CD4-positive, CD25-positive, alpha-beta regulatory T cell (primary cell): ENCODE measurements at places on chromosomes 12 and 14.

- no peaks in the 10 kb centered on the region for H3K27me3 ChIP-seq
- H3K4me1 ChIP-seq, result no peaks in the 10 kb centered on the region
- no peak for DNase-seq
- no peak overlapping the region for H3K4me3 ChIP-seq
- H3K27ac ChIP-seq, result no peak overlapping the region
Measured at GRCh38 chr12:31234955-31235867, 90.7 kb downstream of the SINHCAF start.

GRCh38 chr12:124385219-124385969, 90.5 kb downstream of the RFLNA start:
- DNase-seq, result no peak
- H3K27me3 ChIP-seq, result no peaks in the 10 kb centered on the region
- H3K4me1 ChIP-seq, result peaks cover 12% of the 10 kb centered on the region
- H3K4me3 ChIP-seq, result no peak overlapping the region

- peaks cover 4% of the 10 kb centered on the region for H3K27me3 ChIP-seq
- H3K4me3 ChIP-seq, result no peak overlapping the region
- H3K4me1 ChIP-seq, result no peaks in the 10 kb centered on the region
Measured at GRCh38 chr14:51432302-51432948, 192.4 kb downstream of the TMX1 start.

DNA sequence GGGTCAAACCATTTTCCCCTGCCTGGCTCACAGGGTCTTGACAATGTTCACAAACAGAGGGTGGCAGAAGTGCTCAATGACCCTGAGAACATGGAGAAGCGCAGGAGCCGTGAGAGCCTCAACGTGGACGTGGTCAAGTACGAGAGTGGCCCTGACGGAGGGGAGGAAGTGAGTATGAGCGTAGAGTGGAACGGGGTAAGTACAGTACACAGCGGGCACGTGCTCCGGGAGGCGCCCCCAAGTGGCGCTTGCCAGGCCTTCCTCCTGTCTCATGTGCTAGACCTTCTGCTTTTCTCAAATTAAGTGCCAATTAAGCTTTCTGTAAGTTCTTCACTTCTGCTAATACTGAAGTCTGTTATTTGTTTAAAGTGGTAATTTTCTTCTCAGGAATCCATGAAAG, 35.9 kb downstream of the XRCC3 start:
- H3K36me3 ChIP-seq, result peaks cover 91% of the 10 kb centered on the region
- no peaks in the 10 kb centered on the region for H3K27me3 ChIP-seq
- peak; percentile 29 for DNase-seq
- no peaks in the 10 kb centered on the region for H3K4me1 ChIP-seq
- no peak overlapping the region for H3K4me3 ChIP-seq

DNA sequence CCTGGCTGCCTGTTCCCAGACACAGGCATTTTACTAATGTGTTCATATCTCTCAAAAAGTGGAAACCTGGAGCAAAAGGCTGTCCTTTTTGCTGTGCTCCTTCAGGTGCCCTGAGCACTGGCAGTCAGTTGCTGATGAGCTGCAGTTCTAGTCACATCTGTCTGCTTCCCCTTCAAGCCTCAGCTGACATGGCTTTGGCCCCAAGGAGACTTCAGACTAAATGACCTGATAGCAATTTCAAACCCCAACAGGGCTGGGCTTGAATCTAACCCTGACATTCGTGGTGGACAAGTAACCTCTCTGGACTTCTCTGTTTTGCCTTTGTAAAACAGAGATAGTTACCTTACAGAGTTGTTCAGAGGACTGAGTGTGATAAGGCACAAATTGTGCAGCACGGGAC, 5.7 kb downstream of the SERPINA9 start:
- no peak overlapping the region for H3K27ac ChIP-seq
- no peaks in the 10 kb centered on the region for H3K4me1 ChIP-seq
- no peaks in the 10 kb centered on the region for H3K27me3 ChIP-seq
- H3K36me3 ChIP-seq, result no peaks in the 10 kb centered on the region

DNA sequence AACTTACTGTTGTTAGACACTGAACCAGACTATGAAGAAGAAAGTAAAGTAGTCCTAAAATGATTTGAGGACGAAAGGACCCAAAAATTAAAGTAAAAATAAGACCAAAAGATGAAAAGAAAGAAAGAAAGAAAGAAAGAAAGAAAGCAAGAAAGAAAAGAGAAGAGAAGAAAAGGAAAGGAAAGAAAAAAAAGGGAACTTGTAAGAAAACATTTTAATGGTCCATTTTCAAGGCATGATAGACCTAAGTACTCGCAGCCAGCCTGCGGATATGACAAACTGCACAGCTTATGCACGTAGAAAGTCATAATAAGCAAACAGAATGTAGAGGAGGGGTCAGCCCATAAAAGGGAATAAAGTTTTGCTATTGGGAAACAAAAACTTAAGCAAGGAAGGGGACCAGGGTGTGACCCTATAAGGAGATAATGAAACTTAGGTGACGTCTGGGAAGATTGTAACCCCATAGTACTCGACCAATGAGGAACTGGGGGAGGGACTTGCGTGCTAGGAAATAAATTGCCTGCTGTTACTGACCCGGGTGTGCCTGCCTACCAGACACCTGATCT, 59.7 kb downstream of the APOBEC1 start:
- H3K36me3 ChIP-seq, result no peaks in the 10 kb centered on the region
- H3K27ac ChIP-seq, result no peak overlapping the region
- no peak overlapping the region for H3K4me3 ChIP-seq
- H3K4me1 ChIP-seq, result no peaks in the 10 kb centered on the region

- H3K4me3 ChIP-seq, result no peak overlapping the region
- H3K36me3 ChIP-seq, result no peaks in the 10 kb centered on the region
- H3K4me1 ChIP-seq, result peaks cover under 1% of the 10 kb centered on the region
- H3K27me3 ChIP-seq, result no peaks in the 10 kb centered on the region
- no peak overlapping the region for H3K27ac ChIP-seq
- DNase-seq, result no peak
Measured at GRCh38 chr12:47750229-47750798, 8.4 kb downstream of the RAPGEF3 start.

DNA sequence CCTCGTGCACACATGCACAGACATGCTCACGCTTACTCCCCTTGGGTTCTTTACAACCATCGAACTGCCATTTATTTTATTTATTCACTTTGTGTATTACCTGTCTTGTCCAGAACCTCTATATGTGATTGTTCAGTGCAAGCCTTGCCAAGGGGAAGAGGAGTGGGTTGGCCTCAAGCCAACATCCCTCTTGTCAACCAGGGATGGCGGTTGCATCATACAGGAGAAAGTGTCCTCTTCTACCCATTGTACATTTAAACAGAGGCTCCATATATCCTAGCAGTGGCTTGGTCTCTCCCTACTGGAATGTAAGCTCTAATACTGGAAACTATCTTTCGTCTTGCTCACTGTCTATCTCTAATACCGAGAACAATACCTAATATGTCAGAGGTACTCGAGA, 108.4 kb downstream of the C12orf42 start:
- H3K27ac ChIP-seq, result no peak overlapping the region
- H3K4me3 ChIP-seq, result no peak overlapping the region
- no peaks in the 10 kb centered on the region for H3K27me3 ChIP-seq
- DNase-seq, result no peak
- no peaks in the 10 kb centered on the region for H3K4me1 ChIP-seq
- no peaks in the 10 kb centered on the region for H3K36me3 ChIP-seq

DNA sequence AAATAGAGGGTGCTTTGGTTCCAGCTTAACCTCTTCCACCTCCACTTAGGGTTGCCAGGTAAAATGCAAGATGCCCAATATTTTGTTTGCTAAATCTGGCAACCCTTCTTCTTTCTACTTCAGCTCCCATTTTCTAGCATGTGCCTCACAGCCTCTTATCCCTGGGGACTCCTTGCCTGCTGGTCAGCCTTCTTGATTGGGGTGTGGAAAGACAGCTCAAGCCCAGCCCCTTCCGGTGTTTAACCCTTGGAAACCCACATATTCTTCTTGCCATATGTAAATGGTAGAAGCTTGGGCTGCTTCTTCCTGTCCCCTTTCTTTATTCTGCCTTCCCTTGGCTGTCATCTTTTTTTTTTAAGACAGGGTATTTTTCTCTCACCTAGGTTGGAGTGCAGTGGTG, 5.7 kb downstream of the SPIC start:
- H3K27ac ChIP-seq, result no peak overlapping the region
- no peak overlapping the region for H3K4me3 ChIP-seq
- H3K27me3 ChIP-seq, result no peaks in the 10 kb centered on the region

- peak within 1 kb of the TSS; percentile 71 for H3K27ac ChIP-seq
- peaks cover 22% of the 10 kb centered on the region for H3K36me3 ChIP-seq
- H3K4me1 ChIP-seq, result peaks cover 27% of the 10 kb centered on the region
- no peaks in the 10 kb centered on the region for H3K27me3 ChIP-seq
Measured at GRCh38 chr12:56258068-56258819, at the start of gene ANKRD52. Gene ANKRD52, minus strand, starts transcription at chr12:56258384. Its CDS starts 115 bp downstream, at chr12:56258269.

DNA sequence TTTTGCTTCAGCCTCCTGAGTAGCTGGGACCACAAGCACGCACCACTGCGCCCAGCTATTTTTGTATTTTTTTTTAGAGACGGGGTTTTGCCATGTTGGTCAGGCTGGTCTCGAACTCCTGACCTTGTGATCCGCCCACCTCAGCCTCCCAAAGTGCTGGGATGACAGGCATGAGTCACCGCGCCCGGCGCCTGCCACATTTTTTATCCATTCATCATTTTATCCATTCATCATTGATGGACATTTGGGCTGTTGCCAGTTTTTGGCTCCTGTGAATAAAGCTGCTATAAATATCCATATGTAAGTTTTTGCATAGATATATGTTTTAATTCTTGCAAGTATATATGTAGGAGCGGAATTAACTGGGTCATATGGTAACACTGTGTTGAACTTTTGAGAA, 79.5 kb downstream of the DAAM1 start:
- DNase-seq, result no peak
- H3K4me3 ChIP-seq, result no peak overlapping the region
- no peaks in the 10 kb centered on the region for H3K4me1 ChIP-seq
- peaks cover 6% of the 10 kb centered on the region for H3K36me3 ChIP-seq
- no peak overlapping the region for H3K27ac ChIP-seq

- H3K4me1 ChIP-seq, result no peaks in the 10 kb centered on the region
- H3K36me3 ChIP-seq, result no peaks in the 10 kb centered on the region
- H3K4me3 ChIP-seq, result no peak overlapping the region
- no peak for DNase-seq
- peaks cover 5% of the 10 kb centered on the region for H3K27me3 ChIP-seq
Measured at GRCh38 chr12:91355150-91356006, 172.8 kb upstream of the DCN start.

GRCh38 chr14:93023039-93023438, 92.7 kb downstream of the ITPK1 start:
- H3K27ac ChIP-seq, result no peak overlapping the region
- no peaks in the 10 kb centered on the region for H3K27me3 ChIP-seq
- H3K36me3 ChIP-seq, result no peaks in the 10 kb centered on the region
- DNase-seq, result no peak

DNA sequence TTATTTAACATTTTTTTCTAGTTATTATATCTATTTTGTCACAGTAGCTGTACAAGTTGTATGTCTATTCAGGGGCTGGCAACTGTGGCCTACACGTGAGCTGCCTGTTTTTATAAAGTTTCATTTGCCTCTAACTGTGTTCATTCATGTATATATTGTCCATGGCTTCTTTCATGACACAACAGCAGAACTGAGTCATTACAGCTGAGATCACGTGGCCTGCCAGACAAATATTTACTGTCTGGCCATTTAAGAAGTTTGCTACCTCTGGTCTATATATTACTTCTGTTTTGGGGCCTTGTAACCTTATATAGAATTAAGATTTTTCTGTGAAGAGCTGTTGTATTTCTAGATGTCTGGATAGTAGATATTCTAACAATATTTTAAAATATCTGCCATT, 37.9 kb downstream of the KIAA0586 start:
- no peak overlapping the region for H3K4me3 ChIP-seq
- H3K4me1 ChIP-seq, result no peaks in the 10 kb centered on the region
- peaks cover 73% of the 10 kb centered on the region for H3K36me3 ChIP-seq
- H3K27me3 ChIP-seq, result no peaks in the 10 kb centered on the region
- H3K27ac ChIP-seq, result no peak overlapping the region

DNA sequence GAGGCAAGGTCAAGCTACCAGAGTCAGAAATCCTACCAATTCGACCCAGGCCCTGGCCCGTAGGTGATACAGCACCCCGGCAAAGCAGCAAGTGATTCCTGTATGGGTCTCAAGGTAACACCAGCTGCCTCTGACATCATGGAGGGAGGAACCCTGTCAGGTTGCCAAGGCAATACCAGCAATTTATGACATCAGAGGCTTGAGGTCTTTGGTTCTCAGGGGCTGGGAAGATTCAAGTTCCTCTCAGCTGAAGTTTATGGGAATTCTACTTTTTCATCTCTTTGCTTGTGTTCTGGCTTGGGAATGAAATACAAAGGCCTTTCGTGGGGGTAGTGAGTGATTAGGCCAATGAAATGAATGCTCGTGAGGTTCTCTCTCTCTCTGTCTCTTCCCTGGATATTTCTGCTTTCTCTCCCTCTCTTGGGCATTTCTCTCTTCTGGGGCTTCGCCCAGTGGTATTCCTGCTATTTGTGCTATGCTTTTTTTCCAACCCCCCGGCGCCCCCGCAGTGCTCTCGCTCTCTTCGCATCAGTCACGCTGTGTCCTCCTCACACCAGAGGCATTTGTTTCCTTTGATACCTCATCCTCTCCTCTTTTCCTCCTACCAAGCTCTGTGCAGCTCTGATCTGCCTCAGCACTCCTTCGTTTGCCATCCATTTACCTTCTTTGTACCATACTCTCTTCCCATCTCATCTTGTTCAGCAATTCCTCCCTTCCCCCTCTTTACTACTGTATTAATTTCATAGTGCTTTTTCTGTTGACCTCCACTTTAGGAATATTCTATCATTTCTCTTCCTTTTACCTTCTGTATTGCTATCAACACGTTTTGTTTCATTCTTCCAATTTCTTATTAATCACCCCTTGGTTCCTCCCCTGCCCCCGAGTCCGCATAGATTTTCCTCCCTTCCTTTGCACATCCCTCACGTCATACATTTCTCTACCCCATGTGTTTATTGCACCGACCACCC, 2.9 kb downstream of the ZFHX2 start:
- no peak for DNase-seq
- no peak overlapping the region for H3K27ac ChIP-seq
- no peaks in the 10 kb centered on the region for H3K36me3 ChIP-seq
- no peak overlapping the region for H3K4me3 ChIP-seq

- H3K36me3 ChIP-seq, result no peaks in the 10 kb centered on the region
- no peak for DNase-seq
- H3K4me1 ChIP-seq, result peaks cover 42% of the 10 kb centered on the region
- H3K27ac ChIP-seq, result no peak overlapping the region
Measured at GRCh38 chr14:105529319-105529568, 2.9 kb downstream of the TMEM121 start.
